Stimulated activated naive CD4-positive, alpha-beta T cell (primary cell): ENCODE measurements at places on chromosomes 6 and 20.

DNA sequence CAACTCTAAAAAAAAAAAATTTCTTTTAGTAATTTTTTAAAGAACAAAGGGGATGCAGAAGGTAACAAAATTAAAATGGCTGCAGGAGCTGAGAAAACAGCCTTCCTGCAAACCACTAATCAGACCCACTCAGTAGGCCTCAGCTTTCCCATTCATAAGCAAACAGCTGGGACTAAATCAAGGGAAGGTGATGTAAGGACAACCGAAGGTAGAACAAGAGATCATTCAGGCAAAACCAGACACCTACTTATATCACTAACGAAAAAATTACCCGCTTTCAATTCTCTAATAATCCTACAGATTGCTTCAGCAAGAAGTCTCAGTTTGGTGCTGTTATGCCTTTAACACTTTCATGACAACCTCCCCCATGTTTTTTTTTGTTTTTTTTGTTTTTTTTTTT, 124.0 kb downstream of the ZMYND8 start:
- DNase-seq, result no peak

DNA sequence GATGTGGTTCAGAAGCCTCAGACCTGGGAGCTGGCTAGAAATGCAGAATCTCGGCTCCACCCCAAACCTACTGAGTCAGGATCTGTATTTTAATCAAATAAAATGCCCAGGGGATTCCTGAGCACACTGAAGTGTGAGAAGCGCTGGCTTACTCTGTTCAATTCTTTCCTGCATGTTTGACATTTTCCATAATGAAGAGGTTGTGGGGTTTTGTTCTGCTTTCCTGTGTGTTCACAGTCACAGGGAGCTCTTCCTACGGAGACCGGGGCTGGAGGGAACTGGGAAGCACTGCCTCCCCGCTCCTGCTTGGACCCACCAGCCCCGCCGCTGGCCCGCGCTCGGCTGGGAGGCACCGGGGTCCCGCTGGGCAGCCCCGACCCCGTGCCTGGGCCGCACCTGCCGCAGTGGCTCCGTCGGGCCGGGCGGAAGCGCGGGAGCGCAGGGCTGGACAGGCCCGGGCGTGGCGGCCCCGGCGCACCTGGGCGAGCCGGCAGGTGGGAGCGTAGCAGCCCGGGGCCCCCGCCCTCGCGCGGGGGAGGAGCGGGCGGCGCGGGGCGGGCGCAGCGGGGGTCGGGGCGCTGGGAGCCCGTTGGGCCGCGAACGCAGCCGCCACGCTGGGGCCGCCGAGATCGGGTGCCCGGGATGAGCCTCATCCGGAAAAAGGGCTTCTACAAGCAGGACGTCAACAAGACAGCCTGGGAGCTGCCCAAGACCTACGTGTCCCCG, at the start of gene MAPK13:
Gene MAPK13, plus strand, starts transcription at position 573 of the 726 bp plus-strand sequence. Its CDS starts 70 bp downstream, at position 643.
- no peak for DNase-seq

DNA sequence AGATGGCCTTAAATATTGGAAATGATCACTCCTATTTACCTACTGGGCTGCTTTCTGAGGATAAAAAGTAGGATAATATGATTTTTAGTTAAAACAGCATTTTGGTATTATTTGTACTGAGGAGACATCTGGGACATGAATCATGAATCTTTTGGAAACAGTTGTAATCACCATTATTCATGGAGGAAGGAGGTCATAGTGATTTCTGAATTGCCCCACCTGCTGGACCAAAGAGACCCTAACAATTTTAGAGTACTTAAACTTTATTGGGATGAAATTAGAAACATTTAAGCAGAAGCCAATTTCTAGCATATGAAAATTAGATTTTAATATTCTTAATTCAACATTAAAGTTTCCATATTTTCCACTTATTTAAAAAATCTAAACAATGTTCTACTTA, 108.4 kb upstream of the SIM1 start:
- no peak for DNase-seq

GRCh38 chr6:15578716-15579391, 84.0 kb downstream of the DTNBP1 start:
- DNase-seq, result no peak

- no peak for DNase-seq
Observed at GRCh38 chr6:119539066-119539746, 189.6 kb upstream of the MAN1A1 start.

DNA sequence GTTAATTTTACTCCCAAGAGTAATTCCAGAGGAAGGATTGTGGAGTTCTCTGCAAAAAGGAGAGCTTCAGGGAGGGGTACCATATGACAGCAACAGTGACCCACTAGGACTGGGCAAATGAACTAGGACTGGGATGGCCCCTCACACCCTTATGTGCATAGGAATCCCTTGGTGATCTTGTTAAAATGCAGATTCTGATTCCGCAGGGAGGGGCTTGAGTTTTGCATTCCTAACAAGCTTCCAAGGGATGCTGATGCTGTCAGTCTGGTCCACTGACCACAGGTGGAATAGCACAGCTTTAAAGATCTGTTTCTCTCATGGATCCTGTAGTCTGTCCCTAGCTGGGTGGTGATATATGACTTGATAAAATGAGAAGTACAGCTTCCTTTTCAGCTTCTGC, 6.3 kb upstream of the FOXA2 start:
- DNase-seq, result no peak

DNA sequence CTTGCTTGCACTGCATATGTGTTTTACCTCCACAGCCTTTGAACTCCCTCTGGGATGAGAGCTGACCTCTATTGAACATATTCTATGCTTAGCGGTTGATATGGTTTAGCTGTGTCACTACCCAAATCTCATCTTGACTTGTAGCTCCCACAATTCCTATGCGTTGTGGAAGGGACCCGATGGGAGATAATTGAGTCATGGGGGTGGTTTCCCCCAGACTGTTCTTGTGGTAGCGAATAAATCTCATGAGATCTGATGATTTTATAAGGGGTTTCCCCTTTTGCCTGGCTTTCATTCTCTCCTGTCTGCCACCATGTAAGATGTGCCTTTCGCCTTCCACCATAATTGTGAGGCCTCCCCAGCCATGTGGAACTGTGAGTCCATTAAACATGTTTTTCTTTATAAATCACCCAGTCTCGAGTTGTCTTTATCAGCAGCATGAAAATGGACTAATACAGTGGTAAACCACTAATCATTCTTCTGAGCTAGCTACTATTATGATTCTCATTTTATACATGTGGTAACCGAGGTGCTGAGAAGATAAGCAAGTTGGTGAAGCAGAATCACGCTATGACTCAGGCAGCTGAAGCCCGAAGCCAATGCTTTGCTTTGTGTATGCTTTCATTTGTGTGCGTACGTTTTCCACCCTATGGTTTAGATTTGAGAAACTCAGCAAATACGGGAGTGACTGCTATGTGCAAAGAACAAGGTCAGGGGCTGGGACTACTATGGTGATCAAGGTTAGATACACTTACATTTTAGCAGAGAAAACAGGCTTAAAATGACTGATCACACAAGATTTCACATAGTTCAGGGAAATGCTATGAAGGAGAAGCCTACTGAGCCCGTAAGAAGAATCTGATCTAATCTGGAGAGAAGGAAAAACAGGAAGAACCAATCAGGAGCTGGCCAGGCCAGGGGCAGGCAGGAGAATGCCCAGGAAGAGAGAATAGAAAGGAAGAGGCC, 363.5 kb downstream of the ESR1 start:
- DNase-seq, result no peak
